NCI-H1436 treated with DMSO at 0.1 percent for 48 hours (cell line): ENCODE measurements at places on chromosomes 11 and 22.

DNA sequence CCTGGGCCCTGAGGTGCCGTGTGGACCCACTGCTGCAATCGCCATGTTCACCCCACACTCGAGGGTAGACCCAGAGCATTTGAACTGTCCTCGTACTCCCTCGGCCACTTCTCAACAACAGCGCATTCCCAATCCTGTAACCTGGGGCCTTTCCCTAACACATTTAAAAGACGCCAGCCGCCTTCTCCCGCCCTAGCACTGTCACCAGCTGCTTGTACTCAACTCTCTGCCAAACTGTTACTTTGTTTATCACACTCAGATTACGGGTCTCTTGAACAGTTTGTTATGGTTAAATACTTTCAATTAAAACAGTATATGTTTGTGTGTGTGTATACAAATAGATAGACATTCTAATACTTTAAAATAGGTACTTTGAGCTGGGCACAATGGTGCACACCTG, 20.7 kb downstream of the CDKN1C start:
- no peak for DNase-seq

DNA sequence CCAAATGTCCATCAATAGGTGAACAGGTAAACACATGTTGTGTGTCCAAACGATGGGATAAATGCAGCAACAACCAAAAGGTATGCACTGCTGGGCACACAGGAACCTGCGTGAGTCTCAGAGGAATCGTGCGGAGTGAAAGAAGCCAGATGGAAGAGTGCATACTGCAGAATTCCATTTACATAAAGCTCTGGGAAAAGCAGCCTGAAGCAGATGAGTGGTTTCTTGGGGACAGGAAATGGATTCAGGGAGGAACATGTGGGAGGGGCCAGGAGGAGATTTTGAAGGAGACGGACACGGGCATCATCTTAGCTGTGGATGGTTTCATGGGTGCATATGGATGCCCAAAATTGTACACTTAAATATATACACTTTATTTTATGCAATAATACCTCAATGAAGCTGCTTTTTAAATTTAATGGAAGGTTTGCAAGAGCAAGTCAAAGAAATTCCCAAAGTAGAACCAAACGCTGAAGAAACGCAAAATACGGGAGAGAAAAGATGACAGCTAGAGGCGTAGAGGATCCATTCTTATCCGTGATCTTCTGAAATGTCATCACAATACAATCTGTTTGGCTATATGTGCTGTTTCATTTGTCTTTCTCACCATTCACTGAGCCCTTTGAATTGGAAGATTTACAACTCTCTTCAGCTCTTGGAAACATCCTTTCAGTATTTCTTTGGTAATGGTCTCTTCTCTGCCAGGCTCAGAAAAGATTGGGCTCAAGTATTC, 24.5 kb downstream of the ST14 start:
- no peak for DNase-seq

DNA sequence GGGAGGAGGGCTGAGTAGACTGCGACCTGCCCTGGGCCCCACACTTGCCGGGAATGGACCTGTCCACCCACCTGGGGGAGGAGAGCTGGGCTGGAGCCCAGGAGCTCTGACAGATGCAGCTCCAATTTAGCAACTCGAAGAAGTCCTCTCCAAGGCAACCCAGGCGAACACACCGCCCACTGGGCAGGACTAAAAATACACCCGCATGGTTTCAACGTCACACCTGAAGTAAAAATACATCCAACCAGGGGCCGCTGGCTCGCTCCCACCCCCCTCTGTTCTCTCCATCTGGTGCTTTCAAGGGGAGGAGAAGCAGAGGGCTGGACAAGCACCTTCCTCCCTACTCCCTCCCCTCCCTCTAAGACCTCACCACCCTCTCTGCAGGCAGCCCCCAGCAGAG, 119.9 kb downstream of the FEZ1 start:
- no peak for DNase-seq

DNA sequence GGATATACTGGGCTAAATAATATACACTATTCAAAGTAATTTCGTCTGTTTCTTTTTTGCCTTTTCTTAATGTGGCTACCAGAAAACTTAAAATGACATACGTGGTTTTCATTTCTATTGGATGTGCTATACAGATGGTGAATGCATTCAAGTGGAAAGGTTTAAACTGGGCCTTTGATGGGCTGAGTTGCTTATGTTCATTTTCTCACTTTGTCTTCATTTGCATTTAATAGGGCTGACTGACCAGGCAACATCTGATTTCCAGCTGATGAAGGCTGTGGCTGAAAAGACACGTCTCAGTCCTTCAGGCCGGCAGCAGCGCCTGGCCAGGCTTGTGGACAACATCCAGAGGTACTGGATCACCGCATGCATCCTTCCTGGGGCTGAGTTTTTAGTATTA, 27.9 kb downstream of the PIWIL4 start:
- no peak for DNase-seq

DNA sequence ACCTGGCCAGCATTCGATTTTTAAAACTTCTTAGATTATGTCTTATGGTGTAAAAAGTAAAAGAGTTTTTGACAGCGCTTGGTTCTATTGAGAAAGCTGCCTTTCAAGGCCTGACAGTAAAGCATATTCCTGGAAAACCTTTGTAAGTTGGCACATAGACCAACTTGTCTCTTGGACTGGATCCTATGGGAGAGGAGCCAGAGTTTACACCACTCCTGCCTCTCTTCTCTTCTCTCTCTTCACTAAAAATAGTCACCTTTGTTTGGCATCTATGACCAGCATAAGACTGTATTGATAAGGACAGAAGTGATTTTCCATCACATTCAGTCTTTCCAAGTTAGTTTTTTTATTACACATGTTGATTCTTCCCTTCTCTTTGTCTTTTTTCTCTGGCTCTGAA, 33.7 kb downstream of the CSRP3 start:
- DNase-seq = no peak

DNA sequence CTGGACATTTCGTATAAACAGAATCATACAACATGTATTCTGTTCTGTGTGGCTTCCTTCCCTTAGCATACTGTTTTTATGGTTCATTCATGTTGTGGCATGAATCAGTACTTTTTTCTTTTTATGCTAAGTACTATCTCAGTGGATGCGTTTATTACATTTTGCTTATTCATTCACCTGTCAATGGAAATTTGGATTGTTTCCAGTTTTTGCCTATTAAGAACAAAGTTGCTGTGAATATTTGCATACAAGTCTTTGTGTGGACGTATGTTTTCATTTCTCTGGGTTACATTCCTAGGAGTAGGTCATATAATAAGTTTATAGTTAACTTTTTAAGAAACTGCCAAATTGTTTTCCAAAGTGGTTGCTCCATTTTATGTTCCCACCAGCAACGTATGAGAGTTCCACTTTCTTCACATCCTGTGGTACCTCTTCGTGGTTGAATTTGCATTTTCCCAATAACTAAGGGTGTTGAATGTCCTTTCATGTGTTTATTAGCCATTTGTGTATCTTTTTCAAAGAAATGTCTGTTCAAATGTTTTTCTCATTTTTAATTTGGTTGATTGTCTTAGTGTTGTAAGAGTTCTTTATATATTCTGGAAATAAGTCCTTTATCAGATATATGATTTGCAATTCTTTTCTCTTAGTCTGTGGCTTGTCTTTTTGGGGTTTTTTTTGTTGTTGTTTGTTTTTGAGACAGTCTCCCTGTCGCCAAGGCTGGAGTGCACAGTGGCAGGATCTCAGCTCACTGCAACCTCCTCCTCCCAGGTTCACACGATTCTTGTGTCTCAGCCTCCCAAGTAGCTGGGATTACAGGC, 46.0 kb upstream of the MICAL2 start:
- DNase-seq = no peak

DNA sequence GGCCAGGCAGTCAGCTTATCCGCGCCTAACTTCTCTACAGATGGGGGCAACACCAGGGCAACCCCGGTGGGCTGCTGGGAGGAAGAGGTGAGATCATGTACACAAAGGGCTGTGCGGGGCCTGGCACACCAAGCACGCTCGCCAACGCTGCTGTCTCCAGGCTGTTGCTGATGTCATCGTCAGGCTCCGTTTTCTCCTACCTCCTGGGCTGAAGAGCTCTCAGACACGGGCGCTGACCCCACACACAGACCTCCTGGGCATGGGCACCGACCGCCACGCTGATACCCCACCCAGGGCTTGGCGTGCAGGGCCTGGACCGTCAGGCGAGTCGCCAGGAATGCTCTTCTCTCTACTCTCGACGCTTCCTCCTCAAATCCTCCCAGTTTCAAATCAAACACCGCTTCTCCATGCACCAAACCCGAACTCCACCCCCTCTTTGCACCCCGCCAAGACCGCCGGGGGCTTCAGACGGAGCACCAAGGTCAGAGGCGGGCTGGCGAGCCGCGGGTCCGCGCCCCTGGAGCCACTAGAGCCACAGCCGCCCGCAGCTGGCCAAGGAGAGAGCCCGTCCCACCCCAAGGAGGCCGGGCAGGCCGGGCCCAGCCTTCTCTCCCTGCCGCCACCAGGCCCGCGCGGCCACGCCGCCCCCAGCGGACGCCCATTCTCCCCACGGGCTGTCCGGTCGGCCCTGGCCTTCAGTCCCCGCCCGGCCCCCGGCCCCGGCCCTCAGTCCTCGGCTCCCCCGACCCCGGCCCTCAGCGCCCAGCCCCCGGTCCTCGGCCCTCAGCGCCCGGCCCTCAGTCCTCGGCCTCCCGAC, 772 bp downstream of the SBF1 start:
- no peak for DNase-seq

DNA sequence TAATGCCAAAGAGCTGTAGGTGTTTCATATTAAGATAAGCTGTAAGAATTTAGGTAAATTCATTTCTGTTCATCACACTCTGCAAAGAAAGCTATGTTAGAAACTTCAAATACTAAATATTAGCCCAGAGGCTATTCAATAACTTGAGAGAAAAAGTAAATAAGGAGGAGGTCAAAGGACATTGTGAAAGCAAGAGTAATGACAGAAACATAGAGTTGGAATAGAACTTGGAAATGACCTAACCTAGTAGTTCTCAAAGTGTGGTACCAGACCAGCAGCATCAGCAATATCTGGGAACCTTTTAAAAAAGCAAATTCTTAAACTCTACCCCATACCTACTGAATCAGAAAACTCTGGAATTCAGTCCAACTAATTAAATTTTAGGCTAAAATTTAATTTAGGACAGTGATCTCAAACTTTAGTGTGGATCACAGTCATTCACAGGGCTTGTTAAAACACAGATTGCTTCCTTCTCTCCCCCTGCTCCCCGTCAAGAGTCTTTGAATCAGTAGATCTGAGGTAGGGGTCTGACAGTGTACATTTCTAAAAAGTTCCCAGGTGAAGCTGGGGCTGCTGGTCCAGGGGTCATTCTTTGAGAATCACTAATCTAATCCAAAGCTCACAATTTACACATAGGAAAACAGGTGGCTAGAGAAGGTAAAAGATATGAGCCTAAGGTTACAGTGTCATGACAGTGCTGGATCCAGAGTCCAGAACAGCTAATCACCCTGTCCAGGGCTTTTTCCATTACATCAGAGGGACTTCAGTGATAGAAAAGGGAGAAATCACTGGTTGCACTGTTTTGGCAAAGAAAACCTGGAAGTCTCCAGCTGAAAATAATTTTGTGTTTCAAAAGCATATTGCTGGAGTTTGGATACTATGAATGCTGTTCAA, 241.1 kb downstream of the SOX6 start:
- DNase-seq = no peak

DNA sequence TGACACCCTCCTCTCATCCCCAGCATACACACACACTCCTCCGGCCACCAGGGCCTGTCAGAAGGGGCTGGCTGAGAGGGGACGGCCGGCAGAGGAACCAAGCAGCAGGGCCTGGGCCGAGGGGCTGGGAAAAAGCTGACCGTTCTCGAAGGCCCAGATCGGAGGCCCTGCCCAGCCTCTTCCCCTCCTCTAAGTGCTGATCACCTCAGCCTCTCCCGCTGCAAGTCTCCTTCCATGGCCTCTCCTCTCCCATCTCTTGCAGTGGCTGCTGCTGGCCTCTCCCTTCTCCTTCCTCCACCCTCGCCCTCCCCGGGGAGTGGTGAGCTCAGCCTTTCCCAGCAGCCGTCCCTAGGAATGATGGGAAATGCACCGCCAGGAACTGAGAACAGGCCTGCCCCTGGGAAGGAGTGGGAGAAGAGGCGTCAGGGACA, 39.6 kb downstream of the ARRB1 start:
- no peak for DNase-seq

- no peak for DNase-seq
Observed at GRCh38 chr11:118689852-118690552, 10.6 kb upstream of the TREH start.

DNA sequence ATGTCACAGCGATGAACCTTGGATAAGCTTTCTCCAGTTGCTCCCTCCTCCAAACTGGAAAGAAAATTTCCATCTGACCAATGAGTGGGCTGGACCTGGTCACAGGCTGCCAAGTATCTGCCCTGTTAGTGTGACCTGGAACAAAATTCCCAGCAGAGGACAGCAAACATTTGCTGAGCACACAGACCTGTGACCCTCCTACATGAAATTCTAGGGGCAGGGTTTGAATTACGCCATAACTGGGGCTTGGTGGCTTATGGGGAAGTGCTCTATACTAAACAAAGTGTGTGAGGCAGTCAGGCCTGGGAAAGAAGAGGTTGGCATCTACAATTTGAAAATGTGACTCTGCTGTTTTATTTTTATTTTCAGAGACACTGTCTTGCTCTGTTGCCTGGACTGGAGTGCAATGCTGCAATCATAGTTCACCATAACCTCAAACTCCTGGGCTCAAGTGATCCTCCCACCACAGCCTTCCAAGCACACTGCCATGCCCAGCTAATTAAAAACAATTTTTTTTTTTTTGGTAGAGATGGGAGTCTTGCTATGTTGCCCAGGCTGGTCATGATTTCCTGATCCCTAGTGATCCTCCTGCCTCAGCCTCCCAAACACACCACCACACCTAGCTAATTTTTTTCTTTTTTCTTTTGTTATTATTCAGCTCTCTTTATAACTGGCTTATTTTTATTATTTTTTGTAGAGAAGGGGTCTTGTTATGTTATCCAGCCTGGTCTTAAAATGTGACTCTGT, 13.6 kb upstream of the XBP1 start:
- DNase-seq = no peak

- no peak for DNase-seq
Observed at GRCh38 chr11:35518766-35519165, 6.7 kb downstream of the PAMR1 start.

GRCh38 chr11:24794064-24794463, 297.2 kb downstream of the LUZP2 start:
- no peak for DNase-seq

DNA sequence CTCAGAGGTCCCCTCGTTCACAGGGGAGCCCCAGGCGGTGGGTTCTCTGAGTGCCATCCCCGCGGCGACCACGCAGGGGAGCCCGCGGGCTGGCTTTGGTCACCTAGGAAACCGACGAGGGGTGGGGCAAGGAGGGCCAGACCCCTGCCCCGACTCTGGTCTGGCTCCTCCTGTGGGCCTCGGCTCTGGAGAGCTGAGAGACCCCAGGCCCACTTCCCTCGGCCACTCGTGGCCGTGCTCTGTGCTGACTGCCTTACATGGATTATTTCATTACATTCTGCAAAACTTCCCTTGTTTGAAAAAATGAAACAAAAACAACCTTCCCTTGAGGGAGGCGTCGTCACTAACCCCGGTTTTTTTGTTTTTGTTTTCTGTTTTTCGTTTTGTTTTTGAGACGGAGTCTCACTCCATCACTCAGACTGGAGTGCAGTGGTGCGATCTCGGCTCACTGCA, 15.1 kb upstream of the CYTH4 start:
- no peak for DNase-seq
